Umbilical cord (tissue), 2 donors: ENCODE measurements at places on chromosomes 13 and 19.
A peak's percentile ranks its signal among the peaks of the same experiment; 100 is the strongest.

DNA sequence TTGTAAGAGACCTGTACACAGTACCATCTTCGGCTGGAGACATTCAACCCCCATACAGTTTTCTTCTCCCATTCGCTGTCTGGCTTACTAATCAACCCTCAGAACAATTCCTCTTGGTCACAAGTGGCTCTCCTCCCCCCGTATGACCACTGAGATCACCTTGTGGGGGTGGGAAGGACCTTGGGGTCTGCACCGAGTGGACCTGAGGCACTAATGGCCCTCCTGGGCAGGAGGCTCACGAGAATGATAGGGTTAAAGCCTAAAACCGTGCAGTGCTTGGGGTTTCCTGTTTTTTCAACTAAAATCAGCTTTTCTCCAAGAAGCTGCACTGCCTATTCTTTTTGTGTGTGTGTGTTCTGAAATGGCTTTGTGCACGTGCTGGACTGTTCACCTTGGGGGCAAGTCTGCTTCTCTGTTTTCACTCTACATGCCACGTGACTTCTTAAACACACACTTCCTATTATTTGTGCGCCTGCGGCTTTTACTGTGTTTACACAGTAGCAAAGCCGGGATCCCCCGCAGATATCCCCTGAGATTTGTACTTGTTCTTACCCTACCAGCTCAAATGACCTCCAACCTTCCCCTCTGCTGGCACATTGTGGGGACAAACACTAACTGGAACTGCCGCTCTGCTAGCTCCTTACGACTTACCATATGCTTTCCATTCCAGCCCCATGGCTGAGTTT, 12.3 kb downstream of the RBM26 start:
- DNase-seq = peak; percentile 15

- no peak for DNase-seq
These were observed 38.0 kb downstream of the ADGRE1 start for GRCh38 chr19:6925386-6925785.

DNA sequence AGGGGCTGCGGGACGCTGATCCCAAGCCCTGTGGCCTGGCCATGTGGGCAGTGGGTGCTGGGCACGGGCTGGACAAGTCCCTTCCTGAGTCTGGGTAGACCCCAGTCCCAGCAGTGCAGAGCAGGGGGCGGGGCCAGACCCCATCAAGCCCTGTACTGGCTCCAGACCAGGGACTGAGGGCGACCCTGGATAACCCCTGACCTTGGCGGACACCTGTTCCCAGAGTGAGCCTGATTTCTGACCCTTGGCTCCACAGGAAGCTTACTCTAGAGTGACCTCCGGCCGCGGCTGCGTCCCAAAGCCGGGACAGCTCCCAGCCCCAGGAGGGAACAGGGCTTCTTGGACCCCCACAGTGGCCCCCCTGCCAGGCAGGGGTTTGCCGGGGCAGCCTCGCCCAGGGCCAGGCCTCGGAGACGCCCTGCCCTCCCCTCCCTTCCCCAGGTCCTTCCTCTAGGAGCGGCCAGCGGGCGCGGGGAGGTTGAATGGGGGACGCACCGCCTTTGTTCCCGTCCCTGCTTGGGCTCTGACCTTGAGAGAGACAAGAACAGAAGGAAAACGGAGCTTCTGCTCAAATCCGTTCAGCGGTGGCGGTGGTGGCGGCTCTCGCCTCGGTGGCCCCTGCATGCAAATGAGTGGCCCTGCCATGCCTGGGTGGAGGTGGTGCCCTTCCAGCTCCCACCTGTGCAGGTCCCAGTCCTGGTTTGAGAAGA, 2.3 kb upstream of the EFNA2 start:
- no peak for DNase-seq

DNA sequence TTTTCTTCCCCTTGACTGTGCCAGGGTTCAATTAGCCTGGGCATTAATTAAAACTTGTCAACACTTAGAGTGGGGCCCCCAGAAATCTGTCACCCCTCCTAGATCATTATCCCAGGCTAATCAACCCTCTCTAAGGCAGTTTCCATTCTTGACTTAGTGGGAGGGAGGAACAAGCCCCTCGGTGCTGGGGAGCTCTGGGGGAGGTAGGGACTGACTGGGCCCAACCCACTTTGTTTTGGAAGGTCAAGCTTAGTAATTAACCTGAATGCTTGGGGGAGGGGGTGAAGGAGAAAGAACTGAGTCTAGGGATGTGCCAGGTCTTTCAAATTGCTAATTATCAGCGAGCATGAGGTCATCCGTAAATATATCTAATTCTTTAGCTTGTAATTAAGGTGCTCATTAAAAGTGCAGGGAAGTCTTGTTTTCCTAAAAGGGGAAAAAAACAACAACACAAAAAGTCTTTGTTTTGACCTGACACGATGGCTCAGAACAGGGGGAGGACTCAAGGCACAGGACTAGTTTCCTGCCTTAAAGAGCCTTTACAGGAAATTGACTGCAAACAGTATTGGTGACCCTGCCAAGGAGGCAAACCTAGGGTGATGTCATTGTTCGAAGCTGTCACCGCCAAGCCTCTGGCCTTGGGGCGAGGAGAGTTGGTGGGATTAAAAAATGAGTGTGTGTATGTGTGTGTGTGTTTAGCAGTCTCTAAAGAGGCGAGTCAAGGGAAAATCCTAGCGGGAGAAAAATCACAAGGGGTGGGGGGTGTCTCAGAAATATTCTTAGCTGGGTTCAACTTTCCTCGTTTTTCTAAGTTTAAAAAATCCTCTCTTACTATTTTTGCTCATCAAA, 19.4 kb downstream of the ACTN4 start:
- DNase-seq = peak; percentile 86

GRCh38 chr19:8515317-8515716, 1.4 kb upstream of the ZNF414 start:
- DNase-seq = no peak

DNA sequence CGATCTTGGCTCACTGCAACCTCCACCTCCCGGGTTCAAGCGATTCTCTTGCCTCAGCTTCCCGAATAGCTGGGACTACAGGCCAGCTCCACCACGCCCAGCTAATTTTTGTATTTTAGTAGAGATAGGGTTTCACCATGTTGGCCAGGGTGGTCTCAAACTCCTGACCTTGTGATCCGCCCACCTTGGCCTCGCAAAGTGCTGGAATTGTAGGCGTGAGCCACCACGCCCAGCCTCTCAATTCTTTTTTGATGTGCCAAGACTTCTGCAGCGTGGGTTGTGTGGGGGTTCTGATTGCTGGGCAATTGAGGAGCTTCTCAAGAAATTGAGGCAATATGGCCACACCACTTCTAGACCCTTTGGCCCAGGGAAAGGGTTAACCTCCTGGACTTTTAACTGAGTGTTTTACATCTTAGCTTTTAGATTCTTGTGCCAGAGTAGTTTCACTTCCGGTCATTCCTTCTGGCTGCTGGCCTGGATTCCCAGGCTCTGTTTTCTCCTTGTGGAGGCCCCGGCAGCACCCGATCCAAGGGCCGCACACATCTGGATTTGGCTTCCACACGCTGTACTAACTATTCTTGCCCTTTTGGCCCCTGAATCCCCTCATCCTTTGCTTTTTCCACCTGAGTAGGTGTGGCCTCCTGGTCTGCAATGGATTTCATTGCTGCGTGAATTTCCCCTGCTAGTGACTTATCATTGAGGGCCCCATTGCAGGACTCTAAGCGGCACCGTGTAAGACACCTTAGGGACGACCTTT, 14.7 kb downstream of the SMARCA4 start:
- peak; percentile 77 for DNase-seq

DNA sequence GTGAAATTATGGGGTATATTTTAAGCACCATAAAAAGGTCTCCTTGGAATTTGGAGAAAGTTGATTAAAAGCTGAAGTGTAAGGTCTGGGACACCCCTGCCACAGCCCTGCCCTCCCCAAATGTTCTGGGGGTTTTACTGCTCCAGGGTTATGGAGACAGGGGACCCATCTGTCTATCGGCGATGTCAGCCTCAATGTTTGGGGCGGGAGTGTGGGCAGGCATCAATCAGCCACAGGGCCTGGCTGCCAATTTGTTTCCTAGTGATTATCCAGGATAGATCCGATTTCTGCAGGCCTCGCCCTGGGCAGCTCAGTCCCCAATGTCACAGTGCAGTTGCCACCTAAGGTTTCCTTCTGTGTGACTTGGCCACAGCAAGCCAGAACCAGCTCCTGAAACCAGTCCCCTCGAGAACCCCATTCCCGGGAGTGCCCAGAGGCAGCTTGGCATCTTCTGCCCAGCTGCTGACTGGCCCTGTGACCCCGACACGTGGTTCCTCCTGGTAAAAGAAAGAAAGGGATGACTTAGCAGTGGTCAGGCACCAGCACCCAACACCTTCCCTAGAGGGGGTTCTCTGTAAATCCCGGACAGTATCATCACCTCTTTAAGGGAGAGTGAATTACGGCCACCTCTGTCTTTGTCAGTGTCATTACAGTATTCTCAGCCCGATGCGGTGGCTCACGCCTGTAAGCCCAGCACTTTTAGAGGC, 41.6 kb downstream of the MYO9B start:
- DNase-seq = no peak

- no peak for DNase-seq
These were observed 8.6 kb downstream of the ANO8 start for GRCh38 chr19:17325881-17326594.

DNA sequence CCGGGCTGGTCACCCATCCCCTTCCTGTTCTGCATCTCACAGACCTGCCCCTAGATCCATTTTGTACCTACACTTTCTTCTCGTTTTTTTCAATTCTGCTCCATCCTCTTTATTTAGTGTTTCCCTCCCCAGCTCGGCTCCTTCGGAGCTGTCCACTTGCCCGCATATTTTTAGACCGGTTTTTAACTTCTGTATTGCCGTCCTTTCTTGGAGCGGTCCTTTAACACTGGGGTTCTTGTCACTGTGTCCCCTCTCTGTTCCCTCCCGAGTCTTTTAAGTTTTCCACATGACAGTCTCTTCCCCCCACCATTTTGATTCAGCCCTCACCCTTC, 1.7 kb downstream of the ARHGAP35 start:
- DNase-seq = no peak

GRCh38 chr13:111882351-111882750, 184.6 kb upstream of the SOX1 start:
- no peak for DNase-seq

GRCh38 chr19:11261971-11262839, at the start of gene DOCK6:
TSS of gene DOCK6 (minus strand) at chr19:11262524. CDS start at chr19:11262440, 84 bp downstream.
- DNase-seq = no peak

DNA sequence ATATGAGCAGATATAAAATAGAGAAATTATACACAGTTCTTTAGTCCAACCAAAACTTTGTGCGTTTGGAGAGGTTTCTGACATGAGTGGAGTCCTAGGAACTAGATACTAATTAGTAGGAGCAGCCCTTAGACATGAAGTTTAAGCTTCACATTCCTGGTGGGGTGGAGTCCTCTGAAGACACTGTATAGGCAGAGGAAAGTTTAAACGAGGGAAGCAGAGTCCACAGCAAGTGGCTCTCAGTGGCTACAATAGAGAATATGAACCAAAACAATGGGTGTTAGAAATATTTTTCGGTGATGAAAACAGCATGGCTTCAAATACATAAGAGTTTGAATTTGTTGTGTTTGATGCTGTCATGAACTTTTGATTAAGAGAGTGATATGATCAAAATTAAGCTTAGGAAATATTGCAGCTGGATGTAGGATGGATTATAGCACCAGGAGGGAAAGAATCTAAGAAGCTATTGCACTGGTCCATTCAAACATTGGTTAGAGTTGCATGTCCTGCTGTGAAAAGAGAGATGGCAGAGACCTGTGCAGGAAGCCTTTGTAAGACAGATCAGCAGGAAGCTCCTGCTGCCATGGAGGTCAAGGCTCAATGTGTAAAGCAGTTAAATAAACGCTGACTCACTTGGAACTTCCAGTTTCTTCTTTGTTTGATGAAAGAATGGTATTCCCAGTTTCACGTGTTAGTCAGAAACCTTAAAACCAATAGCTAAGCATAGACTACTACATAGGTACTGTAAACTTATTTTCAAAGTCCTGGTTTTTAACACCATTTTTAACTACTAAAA, 175.2 kb downstream of the TDRD3 start:
- DNase-seq = no peak

DNA sequence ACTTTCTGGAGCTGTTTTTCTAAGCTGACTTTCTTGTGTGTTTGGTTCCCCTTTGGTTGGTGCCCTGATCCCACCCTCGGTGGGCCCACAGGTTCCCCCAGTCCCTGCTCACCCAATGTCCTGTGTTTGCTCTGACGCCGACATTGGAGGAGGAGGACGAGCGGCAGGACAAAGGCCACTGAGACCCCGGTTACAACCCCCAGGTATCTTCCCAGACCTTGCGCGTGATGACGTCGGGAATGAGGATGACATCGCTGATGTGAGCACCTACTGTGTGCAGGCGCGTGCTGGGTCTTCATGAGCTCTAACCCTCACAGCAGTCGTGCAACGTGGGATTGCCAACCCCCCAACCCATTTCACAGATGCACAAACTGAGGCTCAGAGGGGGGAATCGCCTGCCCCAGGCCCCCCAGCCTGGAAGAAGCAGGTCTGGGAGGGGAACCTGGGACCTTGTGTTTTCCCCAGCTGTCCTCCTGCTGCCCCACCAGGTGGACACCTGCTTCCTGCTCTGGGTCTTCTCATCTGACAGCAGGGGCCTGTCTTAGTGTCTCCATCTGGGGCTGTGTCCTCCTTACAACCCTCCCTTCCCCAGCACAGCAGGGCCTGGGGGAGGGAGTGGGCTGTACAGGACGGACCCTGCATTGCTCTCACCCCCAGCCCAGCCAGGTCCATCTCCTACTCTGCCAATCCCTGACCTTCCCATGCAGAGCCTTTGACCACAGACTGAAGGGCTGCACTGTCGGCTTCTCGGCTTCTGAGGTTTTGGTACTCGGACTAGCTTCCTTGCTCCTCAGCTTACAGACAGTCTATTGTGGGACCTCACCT, 4.7 kb upstream of the LILRA6 start:
- DNase-seq = no peak

- no peak for DNase-seq
These were observed 10.7 kb downstream of the LILRA5 start for GRCh38 chr19:54302257-54302656.

DNA sequence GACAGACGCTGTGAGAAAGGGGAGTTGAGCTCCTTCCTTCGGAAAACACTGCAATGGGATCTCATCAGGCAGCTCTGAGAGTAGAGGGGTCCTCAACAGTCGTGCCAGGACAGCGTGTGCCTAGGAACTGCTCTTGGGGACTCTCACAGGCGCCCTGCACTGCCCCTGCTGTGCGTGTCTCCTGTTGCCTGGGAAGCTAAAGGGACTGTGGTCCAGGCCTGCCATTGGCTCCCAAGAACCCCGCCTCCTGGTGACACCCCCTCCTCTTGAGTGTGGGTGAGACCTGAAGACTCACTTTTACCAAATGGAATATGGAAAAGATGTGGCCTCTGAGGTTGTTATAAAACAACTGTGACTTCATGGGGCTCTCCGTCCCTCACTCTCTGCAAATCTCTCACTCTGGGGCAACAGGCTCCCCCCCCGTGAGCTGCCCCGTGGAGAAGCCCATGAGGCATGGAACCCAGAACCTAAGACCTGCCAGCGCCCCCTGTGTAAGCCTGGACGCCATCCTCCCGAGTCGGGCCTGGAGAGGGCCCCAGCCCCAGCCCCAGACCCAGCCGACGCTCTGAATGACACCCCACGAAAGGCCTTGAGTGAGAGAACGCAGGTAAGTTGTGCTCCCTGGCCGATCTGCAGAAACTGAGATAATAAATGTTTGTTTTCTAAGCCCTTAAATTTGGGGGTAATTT, 302.7 kb downstream of the FGF9 start:
- DNase-seq = no peak
